ENCODE measurements at places on chromosomes 1 and 21.

DNA sequence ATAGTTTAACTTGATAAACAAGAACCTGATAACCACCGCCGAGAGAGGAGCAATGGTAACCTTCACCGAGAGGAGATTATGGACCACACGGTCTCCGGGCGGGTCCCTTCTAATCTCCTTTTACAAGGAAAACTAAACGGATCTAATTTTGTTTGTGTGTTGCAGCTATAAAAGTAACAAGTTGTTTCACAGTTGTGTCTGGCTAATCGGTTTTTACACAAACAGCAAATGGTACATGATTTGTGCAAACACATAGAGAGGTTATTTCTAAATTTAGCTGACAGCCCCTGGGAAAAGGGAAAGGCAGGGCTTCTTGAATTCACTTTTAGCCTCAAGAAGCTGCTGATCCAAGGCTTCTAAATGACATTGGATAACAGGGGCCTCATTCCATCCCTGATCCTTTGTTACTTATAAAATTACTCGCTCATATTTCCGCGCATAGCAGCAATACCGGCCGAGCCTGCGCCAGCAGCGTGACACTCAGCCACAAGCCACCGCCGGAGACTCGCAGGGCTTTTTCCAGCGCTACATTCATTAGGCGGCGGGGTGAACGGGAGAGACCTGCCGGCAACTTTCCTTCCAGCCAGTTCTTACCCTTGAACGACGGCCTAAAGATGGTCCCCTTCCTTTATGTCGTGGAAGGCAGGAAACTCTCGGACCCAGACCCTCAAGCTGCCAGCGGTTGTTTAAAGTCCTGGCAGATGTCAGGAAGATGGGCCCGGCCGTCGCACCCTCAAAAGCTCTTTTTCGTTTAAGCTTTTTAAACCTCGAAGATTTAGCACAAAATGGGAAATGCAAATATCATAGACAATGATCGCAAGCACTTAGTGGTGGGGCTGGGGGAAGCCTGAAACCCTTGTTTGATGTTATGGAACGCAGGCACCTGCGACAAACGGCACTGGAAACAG is 4.4 kb downstream of the FOXD3 start:
- no peak for DNase-seq

- DNase-seq = no peak
These were observed 277.0 kb downstream of the PTPRU start for GRCh38 chr1:29513357-29513756.

DNA sequence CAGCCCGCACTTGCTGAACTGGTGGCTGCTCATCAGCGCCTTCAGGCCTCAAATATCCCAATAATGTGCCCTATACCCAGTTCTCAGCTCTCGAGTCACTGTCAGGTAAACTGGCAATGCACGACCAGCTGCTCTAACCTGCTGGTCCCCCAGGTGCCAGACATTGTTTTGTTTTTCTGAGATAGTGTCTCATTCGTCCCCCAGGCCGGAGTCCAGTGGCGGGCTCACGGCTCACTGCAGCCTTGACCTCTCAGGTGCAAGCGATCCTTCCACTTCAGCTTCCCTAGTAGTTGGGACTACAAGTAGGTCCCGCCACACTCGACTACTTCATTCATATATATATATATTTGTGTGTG is 1.0 kb upstream of the NADK start:
- DNase-seq = no peak

DNA sequence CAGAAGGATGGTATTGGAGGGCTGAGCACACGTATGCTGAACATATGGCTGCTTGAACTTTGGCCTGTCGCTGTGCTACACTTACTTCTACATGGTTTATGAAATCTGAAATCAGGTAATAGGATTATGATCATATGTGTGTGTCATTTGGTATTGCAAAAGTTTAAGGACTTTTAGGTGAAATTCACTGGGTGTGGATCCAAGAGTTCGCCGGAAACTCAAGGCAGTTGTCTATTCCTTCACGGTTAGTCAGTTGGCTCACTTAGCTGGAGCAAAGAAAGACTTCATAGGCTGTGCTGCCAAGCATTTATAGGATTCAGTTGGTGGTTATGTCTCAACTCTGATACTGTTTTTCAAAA is 927 bp downstream of the UAP1 start:
- no peak for DNase-seq

DNA sequence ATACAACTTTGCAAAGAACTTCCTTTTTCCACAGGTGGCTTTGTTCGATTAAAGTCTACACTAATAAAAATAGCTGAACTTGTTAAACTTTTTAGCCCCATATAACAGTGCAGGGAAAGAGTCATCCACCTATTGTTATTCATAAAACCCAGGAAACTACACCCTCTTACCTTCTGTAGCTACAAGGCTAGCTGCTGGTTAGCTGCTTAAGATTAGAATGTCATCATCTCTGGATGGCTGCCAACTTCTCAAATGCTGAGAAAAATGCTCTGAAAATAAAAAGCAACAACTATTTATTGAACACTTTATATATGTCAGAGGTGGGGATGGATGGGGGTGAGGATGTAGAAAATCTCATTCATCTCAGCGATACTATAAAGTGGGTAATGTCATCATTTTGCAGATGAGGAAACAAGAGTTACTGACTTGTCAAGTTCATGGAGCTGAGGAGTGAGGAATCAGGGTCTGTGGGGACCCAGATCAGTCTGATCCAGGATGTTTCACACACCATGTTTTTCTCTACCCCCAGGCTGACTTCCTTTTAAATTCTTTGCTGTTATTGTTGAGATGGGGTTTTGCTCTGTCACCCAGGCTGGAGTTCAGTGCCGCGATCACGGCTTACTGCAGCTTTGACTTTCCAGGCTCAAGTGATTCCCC is 17.1 kb downstream of the ATP5PF start:
- no peak for DNase-seq

DNA sequence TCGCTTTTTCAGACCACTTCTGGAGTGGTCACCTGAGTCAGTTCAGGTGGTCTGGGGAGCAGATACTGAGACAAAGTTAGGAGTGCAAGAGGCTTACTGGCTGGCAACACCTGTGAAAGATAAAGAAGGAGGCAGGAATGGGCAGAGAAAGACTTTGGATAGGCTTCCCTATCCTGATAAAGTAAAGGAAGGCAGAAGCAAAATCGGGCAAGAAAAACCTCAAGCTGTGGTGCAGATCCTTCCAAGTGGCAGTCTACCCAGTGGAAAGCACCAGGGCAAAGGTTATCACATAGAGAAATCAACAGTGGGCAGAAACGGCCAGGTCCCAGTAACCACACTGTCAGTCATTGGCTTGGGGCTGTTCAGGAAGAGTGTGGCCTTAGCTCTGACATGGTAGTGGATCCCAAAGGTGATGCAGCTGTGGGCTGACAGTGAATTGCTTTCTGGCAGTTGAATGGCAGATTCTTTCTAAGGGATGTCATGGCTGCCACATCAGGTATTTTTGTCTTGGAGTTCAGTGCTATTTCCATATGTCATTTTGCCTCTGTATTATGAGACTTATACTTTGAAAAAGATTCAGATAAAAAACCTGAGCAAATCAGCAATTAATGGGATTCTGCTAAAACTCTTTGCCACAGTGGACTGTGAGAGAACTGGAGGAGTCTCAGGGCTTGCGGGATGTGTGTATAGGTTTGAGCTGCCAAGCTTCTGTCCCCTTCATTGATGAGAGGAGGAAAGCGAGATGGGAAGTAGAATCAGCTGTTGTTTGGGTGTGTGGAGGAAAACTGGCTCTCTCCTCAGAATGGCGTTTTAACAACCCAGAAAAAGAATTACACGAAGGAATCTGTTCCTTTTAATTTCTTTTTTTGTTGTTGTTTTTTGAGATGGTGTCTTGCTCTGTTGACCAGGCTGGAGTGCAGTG is 8.1 kb upstream of the CGN start:
- DNase-seq = no peak

DNA sequence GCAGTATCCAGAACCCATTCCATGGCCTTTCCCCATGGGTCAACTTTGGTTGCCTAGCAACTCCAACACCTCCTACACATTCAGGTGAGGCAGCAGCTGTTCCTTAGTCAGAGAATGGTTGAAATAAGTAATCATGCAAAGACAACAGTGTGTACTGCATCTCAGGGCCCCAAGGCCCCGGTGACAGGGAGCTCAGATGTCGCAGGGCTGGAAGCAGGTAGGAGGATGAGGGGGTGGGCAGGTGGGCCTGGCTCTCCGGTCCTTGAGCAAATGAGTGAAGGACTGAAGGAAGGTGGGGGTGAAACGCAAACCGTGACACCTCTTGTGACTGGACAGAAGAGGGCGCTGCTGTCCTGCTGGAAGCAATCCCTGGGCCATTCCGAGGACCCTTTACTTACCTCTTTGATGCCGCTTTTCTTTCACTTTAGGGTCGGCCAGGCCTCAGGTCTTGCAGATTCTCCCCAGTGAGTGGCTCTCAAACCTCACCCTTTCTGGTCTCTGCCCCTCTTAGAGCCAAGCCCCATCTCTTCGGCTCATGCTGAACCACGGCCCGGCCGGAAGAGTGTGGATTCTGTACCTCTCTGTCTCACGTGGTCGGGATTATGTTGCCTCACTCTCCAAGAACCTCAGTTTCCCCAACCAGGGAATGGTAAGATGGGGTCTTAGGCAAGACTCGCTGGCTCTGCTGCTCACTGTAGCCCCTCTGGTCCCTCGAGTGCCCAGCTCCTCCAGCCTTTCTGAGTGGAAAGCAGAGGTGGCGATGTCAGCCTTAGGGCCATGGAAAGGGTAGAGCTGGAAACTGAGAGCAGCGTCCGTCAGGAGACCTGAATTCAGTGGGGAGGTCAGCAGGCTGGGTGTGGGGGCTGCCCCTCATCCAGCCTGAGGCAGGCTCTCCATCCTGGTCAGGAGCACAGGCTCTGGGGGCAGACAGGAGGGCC is 5.6 kb upstream of the KCNA10 start:
- DNase-seq = peak; percentile 36

- no peak for DNase-seq
These were observed 474.4 kb downstream of the FAM72C start for GRCh38 chr1:143497374-143497747.

- DNase-seq = peak; percentile 99
These were observed 44.9 kb downstream of the CHAF1B start for GRCh38 chr21:36429947-36430546.

DNA sequence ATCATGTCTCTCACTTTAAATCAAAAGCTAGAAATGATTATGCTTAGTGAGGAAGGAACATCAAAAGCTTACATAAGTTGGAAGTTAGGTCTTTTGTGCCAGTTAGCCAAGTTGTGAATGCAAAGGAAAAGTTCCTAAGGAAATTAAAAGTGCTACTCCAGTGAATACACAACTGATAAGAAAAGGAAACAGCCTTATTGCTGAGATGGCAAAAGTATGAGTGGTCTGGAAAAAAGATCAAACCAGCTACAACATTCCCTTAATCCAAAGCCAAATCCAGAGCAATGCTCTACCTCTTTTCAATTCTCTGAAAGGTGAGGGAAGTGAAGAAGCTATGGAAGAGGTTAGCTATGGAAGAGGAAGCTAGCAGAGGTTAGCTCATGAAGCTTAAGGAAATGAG is 378.7 kb downstream of the KCNT2 start:
- no peak for DNase-seq

- no peak for DNase-seq
These were observed 41.1 kb downstream of the PROX1 start for GRCh38 chr1:214028649-214029406.

DNA sequence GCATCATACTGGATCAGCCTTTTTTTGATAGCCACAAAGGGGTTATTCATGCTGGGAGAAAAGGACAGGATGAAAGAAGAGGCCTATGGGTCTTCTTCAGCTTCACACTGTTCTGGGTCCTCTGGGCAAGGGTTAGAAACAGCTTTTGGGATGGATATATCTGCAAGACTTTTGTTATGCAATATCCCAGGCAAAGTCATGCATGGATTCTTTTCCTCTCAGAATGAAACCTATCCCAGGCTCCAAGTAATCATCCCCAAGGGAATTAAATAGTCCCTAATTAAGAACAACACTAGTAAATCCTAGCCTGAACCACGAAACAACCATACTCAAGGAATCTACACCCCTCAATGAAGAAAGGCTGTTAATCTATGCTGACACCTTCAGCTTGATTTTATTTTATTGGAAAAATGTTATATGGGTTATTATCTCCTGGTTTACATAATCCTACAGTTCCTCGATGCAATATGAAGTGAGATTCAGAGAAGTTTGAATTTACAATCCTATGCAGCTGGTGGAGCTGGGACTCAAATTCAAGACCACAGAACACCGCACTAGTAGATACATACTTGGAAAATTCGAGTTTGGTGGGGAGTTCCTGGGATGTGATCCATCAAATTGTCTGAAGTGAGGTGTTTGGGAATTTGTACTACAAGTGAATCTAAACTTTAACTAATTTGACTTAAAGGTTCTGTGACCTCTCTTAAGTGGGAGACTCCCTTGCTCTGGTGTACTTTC is 338.6 kb downstream of the TBX15 start:
- no peak for DNase-seq

DNA sequence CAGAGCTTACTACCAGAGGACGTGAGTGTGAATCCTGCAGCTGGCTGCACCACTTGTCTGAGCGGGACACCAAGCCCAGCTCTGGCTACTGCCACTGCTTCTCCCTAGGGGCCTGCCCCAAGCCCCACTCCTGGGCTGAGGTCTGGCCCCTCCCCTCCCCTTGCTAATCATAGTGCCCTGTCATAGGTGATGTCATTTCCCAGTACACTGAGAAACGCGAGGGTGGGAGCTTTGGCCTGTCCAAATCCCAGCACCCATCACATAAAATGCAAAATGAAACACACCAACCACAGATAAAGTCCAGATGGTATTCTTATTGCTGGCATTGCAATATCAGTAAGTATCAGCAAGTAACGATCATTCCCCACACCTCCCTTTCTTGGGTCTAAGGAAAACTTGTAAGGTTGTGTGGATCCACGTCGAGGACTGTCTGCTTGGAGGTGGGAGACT is 77.7 kb downstream of the TOMM20 start:
- DNase-seq = no peak

DNA sequence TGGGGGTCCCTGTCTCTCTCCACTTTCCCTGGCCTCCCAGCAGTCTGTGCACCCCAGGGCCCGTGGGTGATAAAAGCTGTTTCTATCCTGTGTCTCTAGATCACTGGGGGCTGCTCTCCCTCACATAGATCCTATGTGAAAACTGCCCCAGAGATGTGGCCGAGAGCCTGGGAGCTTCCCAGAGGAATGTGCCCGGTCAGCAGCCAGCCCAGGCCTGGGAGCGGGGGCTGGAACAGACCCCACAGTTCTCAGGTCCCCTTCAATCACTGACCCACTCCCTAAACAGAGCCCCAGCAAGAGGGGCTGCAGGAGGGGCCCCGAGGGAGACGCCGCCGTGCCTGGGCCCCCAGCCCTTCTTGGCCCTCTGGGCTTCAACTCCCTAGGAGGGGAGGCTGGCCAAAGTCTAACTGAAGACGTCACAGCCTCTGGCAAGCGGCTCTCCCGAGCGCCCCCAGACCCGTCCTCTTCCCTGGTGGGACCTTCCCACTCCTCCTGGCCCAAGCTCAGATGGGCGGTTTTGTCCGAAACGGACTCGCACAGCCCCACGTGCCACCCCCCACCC is 403 bp downstream of the MXRA8 start:
- no peak for DNase-seq
